ENCODE measurements at places on chromosomes 1 and 21.

DNA sequence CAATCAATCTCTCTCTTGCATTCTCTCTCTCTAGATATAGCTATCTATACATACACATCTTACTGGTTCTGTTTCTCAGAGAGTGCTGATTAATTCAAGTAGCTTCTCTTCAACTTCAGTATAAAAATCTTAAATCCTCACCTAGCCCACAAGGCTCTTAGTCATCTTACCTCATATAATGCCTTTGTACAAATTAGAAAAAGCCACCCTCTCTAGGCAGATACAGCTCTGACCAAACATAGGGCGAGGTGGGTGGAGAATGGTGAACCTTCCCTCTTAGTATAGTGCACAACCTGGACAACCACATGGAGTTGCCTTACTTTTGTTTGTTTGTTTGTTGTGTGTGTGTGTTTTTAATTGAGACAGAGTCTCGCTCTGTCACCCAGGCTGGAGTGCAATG, 5.1 kb upstream of the INAVA start:
- no peak for DNase-seq

- no peak for DNase-seq
Measured at GRCh38 chr1:93652323-93652949, 29.2 kb downstream of the BCAR3 start.

DNA sequence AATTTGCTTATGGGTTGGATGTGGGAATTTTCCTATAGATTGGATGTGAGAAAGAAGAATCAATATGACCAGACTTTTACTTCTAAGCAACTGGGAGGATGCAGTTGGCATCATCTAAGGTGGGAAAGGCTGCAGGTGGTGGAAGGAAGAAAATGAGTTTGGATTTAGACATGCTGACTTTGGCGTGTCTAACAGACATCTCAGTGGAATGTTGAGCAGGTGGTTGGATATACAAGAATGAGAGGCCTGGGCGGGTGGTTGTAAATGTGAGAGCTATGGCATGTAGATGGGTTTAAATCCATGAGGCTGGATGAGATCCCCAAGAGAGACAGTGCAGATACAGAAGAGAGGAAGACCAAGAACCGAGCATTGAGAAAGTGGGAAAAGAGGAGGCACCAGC, 10.5 kb downstream of the ADORA1 start:
- DNase-seq = no peak

GRCh38 chr1:162297208-162297607, 79.4 kb downstream of the SPATA46 start:
- no peak for DNase-seq

GRCh38 chr1:174297351-174297750, 138.0 kb downstream of the RABGAP1L start:
- no peak for DNase-seq

- DNase-seq = no peak
Measured at GRCh38 chr1:200989337-200989736, 34.2 kb downstream of the KIF21B start.

GRCh38 chr1:23370709-23371584, 1.3 kb upstream of the ZNF436 start:
- DNase-seq = no peak

- DNase-seq = no peak
Measured at GRCh38 chr1:7265771-7266371, 480.6 kb downstream of the CAMTA1 start.

GRCh38 chr1:27555700-27556424, 48.1 kb downstream of the AHDC1 start:
- DNase-seq = peak; percentile 10

Data from naive thymus-derived CD4-positive, alpha-beta T cell (primary cell).